Ammon's horn (tissue), 1 donor: ENCODE measurements at places on chromosomes 1 and 21.
A peak's percentile ranks its signal among the peaks of the same experiment; 100 is the strongest.

GRCh38 chr1:93732514-93732913 lies 50.9 kb upstream of the BCAR3 start:
- DNase-seq, result no peak

DNA sequence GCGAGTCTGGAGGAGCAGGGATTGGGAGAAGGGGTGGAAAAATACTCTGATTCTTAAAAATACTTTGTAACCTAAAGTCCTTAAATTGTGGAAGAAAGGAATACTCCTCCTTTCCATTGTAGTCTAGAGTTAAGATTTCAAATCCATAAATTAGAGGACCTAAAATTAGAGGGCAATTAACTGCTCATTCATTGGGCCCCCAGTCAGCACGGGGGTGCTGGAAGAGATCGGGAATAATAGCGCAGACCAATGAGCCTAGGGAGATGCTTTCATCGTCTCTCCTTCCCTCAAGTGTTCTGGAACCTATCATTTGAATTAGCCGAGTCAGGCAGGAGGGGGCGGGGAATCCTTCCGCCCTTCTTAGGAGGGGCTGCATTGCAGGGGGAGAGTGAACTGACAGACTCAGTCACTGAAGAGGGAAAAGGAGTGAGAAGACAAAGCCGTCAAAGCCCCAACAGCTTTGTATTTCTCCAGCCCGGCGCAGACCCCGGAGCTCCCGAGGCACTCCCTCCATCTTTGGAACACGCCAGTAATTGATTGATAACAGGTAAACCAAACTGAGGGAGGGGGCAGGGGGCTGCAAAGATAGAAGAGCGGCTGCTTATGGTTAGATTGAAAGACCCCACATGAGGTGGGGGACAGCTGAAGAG lies at the start of gene MLLT11:
TSS of gene MLLT11 (plus strand) at position 391 of the 650 bp plus-strand sequence. CDS start 6,828 bp downstream, outside the sequence.
- peak; percentile 87 for DNase-seq

DNA sequence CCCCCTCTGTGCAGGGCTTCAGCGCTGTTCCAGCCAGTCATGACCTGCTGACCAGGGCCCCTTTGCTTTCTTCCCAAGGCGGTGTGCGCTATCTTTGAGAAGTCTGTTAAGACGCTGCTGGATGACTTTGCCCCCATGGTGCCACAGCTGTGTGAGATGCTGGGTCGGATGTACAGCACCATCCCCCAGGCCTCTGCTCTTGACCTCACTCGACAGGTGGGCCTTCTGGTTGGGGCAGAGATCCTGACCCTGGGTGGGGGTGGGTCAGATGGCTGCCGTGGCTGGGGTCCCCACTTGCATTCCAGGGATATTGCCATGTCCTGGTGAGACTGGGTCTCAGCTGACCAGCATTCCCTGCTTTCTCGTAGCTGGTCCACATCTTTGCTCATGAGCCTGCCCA lies 9.0 kb upstream of the DPH2 start:
- no peak for DNase-seq

- no peak for DNase-seq
Observed at GRCh38 chr1:114550336-114550735, 31.1 kb downstream of the BCAS2 start.

DNA sequence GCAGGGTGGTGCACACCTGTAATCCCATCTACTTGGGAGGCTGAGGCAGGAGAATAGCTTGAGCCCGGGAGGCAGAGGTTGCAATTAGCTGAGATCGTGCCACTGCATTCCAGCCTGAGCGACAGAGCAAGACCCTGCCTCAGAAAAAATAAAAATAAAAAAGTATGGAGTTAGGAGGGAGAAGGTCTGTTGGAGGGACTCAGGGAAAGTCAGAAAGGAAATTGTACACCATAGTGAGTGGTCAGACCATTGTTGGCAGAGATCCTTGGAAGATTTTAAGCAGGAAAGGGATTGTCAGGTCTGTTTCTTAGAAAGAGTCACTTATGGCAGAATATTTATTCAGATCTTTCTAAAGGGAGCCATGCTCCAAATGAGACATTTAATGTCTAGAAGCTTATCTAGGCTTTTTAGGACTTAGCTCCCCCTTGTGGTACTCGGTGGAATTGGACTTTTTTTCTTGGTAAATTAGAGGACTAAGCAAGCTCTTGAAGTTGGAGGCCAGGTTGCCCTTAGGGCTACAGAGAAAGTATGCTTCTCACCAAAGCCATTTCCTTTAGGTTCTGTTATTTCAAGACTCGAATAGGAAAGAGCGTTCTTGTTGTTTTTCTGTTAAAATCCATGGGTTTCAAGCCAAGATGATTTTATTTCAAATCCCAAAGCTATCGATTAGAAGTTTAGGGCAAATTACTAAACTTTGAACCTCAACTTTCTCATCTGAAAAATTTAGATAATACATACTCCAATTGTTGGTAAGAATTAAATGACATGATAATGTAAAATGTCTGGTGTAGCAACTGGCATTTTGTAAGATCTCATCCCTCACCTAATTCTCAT lies 16.5 kb downstream of the MIA3 start:
- DNase-seq, result peak; percentile 87

DNA sequence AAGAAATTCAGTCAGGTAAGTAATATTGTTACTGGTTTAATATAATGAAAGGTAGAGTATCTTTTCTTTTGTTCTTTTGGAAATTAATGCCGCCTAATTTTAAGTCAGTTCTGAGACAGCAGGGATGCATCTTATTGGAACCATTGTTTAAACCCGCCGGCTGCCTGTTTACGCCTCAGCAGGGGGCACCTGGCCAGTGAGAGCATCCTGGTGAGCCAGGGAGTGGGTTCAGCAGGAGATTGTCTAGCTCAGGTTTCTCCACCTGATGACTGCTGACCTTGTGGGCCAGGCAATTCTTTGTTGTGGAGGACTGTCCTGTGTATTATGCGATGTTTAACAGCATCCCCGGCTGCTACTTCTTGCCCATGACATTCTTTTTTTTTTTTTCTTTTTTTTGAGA lies 30.2 kb downstream of the CHAF1B start:
- DNase-seq, result no peak

DNA sequence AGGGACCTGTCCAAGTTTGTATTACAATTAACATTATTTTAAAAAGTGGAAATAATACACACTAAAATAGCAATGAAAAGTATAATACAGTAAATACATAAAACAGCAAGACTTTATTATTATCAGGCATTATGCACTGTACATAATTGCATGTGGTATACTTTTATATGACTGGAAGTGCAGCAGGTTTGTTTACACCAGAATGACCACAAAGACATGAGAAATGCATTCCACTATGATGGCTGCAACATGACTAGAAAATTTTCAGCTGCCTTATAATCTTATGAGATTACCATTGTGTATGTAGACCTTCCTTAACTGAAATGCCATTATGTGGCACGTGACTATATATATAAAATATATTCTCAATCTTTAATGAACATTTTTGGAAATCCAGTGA lies 1699.6 kb downstream of the KCNT2 start:
- DNase-seq, result no peak

- no peak for DNase-seq
Observed at GRCh38 chr1:201533836-201534235, 5.1 kb upstream of the NAV1 start.

GRCh38 chr1:203396595-203397194 lies 45.8 kb upstream of the FMOD start:
- no peak for DNase-seq

DNA sequence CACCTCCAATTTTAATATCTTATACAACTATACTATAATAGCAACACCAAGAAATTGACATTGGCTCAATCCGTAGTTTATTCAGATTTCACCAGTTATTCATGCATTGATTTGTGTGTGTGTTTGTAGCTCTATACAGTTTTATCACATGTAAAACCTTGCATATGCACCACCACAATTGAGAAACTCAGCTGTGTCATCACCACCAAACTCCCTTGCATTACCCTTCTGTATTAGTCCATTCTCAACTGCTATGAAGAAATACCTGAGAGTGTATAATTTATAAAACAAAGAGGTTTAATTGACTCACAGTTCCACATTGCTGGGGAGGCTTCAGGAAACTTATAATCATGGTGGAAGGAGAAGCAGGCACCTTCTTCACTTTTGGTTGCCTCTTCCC lies 162.1 kb downstream of the PATJ start:
- no peak for DNase-seq

DNA sequence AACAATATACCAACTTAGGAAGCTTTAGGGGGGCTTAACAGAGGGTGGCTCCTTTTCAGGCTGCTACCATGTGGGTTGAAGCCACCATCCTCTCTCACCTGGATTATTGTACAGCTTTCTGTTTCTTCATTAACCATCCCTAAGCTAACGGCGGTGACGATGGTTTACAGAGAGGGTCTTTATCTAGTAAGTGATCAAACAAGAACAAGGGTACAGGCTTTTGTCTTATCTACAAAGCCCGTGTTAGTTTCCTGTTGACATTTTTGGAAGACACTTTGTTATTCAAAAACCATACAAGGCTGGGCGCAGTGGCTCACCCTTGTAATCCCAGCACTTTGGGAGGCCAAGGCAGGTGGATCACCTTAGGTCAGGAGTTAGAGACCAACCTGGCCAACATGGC lies 20.4 kb downstream of the SLC25A33 start:
- DNase-seq, result no peak

DNA sequence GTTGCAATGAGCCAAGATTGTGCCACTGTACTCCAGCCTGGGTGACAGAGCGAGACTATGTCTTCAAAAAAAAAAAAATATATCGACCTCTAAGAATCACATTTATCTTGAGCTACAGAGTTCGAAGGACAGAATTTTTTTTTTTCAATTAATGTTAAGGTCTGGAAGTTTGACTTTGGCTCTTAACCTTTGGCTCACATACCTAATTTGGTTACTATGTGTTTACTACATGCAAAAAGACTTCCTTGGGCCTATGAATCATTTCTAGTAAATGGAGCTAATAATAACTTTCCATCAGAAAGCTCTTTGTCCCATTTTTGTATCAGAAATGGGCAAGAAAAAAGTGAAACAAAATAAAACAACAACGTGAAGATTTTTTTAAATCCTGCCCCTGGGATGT lies 351.2 kb downstream of the SMYD3 start:
- no peak for DNase-seq

GRCh38 chr1:200525090-200525987 lies 95.2 kb downstream of the KIF14 start:
- no peak for DNase-seq

DNA sequence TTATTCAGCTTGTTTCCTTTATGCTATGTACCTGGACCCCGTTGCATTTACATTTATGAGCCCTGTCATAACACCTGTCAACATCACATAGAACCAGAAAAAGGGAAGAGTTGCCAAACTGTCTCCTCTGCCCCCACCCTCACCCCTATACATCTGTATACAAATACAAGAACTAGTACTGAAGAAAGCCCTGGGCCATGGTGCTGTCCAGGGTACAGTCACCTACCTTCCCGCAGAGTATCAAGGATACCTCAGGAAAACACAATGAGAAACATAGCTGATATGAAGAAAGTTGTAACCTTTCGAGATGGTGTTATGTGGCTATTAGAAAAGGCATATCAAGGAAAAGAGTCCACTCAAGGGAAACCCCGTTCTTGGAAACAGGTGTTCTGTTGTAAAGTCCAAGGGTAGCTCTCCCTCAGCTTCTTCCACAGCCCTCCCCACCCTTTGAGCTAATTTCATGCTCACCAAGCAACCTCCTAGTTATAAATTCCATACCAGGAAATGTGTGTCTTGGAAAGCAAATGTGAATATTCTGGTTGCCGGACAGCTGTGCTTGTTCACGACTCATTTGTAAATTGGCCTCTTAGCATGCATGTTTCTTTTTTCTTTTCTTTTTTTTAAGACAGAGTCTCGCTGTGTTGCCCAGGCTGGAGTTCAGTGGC lies 16.7 kb upstream of the AVPR1B start:
- DNase-seq, result no peak

DNA sequence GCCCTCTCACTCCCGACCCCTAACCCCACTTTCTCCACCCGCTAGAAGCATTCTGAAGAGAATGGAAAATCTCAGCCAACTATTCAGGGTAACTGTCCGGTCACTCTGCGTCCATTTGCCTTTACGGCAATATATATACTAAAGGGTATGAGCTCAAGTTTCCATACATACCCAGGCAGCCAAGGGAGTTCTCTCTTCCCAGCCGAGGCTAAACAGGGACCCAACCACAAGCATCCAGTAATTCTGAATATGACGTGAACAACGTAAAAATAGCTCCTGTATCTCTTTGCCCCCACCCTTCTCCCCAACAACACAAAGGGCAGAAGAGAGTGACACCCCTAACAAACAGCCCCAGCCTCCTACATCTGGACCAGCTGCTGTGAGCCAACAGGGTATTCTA lies 67.7 kb downstream of the SSBP3 start:
- DNase-seq, result no peak

DNA sequence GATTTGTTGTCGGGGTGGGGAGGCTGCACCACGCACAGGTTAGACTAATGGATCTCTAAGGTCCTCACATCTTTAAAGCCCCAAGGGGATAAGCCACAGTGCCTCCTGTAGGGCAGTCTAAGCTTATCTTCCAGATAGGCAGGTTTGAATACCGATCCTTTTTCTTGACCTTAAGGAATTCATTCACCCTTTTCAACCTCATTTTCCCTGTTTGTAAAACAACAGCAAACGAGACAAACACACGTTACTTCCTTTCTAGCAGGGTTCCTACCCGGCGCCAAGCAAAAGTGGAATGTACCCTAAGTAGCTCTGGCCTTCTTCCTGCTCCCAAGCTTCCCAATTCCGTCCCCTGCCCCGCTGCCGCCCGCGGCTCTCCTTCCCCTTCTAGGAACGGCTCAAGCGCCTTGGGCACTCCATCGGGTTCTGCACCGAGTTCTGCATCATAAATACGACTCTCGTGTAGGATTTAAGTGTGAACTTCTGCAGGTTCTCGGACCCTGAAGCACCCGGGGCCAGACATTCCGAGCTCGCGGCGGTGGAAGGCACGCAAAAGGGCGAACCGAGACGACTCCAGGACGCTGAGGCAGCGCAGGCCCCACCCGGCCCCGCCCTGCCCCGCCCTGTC lies 548 bp upstream of the CDC20 start:
- peak; percentile 34 for DNase-seq

DNA sequence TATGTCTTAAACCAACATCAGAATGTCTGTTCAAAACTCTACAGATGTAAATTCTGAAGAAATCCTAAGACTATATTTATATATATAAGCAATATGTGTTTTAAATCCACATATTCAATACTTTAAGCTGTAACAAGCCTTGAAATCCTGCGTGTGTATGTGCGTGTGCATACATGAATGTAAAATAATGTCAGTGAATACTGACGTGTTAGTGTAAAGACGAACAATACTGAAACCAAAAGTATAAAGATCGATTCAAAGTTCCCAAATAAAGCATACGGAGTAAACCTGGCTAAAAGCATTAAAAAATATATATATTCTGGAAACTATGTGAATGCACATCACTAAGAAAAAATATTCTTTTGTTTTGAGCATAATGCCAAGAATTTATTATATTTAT lies 668.6 kb upstream of the NCAM2 start:
- no peak for DNase-seq

GRCh38 chr1:21931171-21932093 lies 5.7 kb downstream of the HSPG2 start:
- DNase-seq, result no peak

- DNase-seq, result no peak
Observed at GRCh38 chr1:244821134-244821533, 14.3 kb upstream of the COX20 start.

DNA sequence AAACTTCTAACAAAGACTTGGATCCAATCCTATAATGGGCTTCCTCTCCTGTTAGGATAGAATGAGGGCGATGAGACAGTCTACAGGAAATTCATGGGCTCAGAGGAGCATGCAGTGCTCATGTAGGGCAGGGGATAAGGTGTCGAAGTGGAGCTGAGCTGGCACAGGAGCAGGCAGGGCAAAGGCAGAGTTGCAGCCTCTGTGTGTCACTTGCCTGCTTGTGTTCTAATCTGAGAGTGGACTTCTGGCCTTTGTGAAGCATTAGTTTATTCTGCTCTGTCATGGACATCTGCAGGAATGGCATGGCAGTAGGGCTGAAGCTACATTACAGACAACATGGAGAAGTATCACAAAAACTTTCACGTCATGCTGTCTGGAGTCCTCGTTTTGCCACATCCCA lies 32.6 kb downstream of the LHX8 start:
- DNase-seq, result no peak
